ENCODE measurements at places on chromosomes 2 and 18.

DNA sequence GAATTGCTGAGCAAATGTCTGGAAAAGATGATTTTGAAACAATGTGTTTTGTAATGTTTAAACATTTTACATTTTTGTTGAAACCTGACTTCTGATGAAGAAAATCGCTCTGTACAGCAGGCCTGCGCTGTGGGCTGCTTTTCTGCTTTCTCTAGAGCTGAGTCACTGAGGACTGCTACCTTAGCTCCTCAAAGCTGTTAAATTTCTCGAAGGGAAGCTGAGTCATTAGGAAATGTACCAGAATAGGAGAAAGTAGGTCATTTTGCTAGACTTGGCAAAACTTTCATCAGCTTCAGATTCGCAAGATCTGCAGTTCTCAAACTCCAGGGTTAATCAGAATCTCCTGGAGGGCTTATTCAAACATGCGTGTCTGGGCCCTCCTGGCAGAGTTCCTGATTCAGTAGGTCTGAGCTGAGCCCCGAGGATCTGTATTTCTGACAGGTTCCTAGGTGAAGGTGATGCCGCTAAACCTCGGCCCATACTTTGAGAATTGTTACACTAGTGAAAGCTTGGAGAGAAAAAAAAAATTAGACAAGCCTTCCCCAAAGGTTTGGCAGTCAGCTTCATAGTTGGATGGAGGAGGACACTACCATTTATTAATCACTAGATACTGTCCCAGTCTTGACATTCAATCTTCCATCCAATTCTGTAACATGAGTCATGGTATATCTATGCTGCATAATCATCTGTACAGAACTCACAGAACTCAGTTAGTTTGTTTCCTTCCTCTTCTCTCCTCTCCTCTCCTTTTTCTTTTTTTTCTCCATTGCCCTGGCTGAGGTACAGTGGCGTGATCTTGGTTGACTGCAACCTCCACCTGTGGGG, 297.6 kb downstream of the PARD3B start:
- no peak for DNase-seq

DNA sequence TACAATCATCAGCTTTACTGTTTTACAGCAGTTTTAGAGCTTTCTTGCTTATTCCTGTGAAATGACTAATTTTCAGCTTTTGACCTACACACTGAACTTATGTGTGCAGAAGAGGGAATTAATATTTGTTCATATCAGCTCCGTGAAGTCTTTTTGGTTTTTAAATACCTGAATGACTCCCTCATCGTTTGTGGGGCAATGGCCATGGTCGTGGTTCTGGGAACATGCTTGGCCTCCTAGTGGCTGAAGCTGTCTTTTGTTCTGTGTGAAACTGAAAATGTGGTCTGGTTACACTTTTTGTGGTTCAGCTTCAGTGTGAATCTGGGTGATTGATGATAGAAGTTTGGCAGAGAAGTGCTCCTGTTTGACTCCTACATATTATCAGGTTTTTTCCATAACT, 408.1 kb downstream of the THSD7B start:
- no peak for DNase-seq

DNA sequence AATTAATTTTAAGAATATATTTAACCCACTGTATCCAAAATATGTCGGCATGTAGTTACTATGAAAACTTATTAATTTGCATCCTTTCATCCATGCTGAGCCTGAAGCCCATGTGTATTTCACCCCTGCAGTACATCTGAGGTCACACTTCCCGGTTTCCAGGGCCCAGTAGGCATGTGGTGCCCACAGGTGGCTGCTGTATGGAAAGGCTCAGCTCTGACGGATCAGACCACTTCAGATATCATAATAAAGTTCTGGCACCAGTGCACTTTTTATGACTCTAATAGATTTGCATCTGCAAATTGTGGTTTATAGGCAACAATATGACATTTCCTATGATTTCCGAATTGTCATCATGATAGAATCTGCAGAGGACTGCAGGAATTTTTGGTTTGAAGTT, 22.5 kb downstream of the SH3RF3 start:
- no peak for DNase-seq

GRCh38 chr2:227626580-227627151, 9.4 kb downstream of the SCYGR4 start:
- DNase-seq = no peak

DNA sequence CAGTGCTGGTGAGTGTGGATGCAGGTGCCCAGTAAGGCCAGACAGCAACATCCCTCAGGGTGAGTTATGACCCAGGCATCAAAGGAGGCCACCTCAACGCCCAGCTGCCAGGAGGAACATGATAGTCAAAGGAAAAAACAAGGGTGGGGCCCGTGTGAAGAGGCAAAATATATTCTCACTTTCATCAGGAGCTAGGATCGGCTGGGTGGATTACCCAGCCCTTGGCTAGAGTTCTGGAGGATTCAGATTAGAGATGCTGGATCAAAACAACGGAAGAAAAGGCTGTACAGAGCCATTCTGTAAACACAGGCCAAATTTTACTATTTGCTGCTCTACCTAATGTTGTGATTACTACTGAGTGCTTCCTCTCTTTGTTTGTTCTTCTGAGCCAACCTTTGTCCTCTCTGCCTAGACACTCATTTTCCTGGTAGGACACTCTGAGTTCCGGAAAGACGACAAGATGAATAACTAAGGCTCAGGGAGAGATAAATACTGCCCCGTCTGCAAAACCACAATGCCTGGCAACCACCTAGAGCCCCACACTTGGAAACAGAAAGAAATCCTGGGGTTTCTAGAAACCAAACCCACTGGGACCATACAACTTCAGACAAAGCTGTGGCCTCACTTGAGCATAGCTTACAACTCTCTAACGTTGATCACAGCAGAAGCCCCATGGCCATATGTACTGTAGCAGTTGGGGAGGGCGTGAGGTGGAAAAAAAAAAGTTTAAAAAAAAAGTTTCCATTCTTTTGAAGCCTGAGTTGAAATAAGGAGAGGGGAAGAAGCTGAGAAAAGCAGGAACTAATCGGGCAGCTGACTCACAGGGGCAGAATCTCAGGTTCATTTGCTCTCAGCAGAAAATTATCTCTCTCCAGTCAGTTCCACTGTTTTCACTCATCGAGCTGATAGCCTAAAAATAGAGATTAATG, 17.8 kb upstream of the PMAIP1 start:
- DNase-seq = no peak

- DNase-seq = no peak
Measured at GRCh38 chr2:190440113-190440512, 32.0 kb downstream of the MFSD6 start.

DNA sequence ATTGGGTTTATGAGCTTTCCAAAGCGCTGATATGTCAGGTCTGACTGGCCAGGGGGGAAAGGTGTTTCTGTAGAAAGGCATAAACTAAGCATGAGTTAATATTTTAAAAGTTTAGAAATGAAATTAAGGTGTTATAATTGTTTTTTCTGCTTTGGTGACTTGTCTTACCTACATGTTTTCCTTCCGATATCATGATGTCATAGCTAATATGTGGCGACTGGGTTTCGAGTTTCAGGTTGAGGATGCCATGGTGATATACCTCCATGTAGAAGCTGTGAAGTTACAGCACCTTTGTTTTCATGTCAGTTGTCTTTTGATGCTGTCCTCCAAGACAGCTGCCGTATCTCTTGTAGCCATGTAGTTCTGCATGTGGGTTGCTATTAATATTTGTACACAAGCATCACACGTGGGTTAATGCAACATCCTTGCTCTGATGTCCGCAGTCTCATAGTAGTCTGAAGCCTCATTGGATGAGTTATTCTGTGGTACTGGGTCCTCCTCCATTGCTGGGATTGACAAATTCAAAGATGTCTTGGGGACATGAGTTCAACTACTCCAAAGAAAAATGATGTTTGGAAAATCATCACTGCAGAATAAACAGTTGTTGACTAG, 230.6 kb downstream of the PRKCE start:
- DNase-seq = no peak

- DNase-seq = no peak
Measured at GRCh38 chr2:115596659-115597375, 1154.4 kb downstream of the DPP10 start.

DNA sequence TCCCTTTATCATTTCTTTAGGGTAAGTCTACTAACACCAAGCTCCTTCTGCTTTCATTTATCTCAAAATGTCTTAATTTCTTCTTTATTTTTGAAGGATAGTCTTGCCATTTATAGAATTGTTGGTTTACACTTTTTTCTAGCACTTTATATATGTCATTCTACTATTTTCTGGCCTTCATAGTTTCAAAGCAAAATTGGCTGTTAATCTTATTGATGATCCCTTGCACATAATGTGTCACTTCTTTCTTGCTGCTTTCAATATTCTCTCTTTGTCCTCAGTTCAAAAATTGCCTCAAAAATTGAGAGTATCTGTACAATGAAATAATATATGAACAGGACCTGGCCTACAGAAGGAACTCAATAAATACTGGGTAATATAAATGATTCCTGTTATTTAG, 7.9 kb upstream of the TANK start:
- no peak for DNase-seq

GRCh38 chr2:43274055-43274454, 47.6 kb upstream of the ZFP36L2 start:
- DNase-seq = no peak

- DNase-seq = no peak
Measured at GRCh38 chr18:5415031-5415430, 119.5 kb upstream of the ZBTB14 start.

Measured in activated CD8-positive, alpha-beta memory T cell treated with anti-CD3 and anti-CD28 coated beads, Interleukin-2, amount 50 U/mL, for 4 hours (primary cell).